ENCODE measurements at places on chromosomes 4 and X.

DNA sequence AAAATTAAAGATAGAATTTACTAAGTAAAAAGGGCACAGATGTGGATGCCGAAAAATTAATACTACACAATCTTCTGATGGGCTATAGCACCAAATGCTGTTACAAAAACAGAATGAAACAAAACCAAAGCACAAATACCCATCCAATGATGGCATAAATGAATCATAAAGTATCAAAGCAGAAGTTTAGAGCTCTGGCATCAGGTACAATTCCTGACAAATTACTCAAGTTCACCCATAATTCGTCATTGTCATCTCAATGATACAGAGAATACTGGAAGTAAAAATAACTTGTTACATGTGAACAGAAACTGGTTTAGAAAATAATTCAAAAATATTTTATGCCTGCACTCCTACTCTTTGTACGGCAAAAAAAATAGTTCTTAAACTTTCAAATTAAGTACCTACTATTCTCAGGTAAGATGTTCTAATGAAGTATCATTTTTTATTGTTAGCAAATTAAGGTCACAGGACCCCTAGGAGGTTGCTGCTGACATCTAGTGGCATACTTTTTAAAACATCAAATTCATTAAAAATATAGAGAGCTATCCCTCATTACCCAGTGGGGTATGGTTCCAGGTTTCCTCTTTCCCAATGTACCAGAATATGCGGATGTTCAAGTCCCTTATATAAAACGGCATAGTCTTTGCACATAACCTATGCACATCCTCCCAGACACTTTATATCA, 126.1 kb downstream of the INPP4B start:
- ATAC-seq = peak; percentile 35

- ATAC-seq = no peak
Observed at GRCh38 chrX:37371578-37371991, 22.4 kb downstream of the PRRG1 start.

GRCh38 chrX:17475449-17476217, 100.6 kb downstream of the NHS start:
- no peak for ATAC-seq

DNA sequence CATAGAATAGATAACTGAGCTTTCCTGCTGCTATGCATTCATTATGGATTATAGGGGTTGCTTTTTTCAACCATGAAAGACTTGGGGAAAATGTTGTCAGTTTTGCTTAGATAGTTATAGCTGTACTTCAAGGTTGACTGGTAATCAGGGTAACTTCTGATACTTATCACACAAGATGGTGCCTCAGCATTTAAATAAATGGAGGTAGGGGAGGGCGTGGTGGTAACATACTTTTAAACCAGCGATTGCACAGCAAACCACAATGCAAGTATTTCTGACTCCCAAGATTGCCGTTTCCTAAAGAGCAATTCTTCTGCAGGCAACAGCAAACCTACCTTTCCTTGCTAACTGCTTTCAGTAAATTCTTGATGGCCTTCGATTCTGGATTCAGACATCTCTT, 1.3 kb downstream of the CXCL10 start:
- no peak for ATAC-seq

DNA sequence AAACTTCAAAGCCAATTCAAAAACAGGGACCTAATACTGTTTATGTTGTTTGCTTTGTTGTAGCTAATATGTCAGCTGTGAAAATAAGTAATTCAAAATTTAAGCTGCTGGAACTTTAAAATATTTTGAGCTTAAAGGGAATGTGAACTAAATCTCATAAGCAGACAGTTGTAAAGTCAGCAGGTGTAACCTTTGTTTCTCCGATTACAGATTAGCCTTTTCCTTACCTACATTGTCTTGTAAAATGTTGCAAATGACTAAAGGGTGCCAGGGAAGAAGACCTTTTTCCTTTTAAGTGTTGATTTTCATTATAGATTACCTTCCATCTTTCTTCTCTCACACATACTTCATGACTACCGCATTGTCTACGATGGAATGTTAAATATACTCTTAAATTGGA, 405.1 kb downstream of the KCNIP4 start:
- no peak for ATAC-seq

Measured in activated CD4-positive, CD25-positive, alpha-beta regulatory T cell treated with anti-CD3 and anti-CD28 coated beads, Interleukin-2, amount 50 U/mL, for 24 hours (primary cell).